ENCODE measurements at places on chromosomes 3 and 15. TPM values are rescaled to one million over a fixed set of nuclear protein-coding genes. Genes with fewer than 3 reads are reported as not detected.

The C3orf18 gene
- total RNA-seq, result 21.8 TPM

The DZIP1L gene
- 32.0 TPM for total RNA-seq

The TRH gene
- 0.13 TPM for total RNA-seq

The GOLGB1 gene
- 80.9 TPM for total RNA-seq

The TMCO5A gene
- total RNA-seq, result not detected

The ZNF774 gene
- total RNA-seq, result 2.8 TPM

The CACNA2D2 gene
- not detected for total RNA-seq

The SH2D7 gene
- not detected for total RNA-seq

The GPR149 gene
- not detected for total RNA-seq

The ZMYND10 gene
- 4.2 TPM for total RNA-seq

The SPESP1 gene
- total RNA-seq, result 5.4 TPM

The NR2E3 gene
- total RNA-seq, result not detected

The AADACL2 gene
- not detected for total RNA-seq

The CKMT1A gene
- total RNA-seq, result not detected

The HHLA2 gene
- not detected for total RNA-seq

The DCP1A gene
- total RNA-seq, result 17.0 TPM

Data from articular chondrocyte of knee joint (primary cell).